ENCODE measurements at places on chromosomes 16 and 17. TPM values are rescaled to one million over a fixed set of nuclear protein-coding genes. Genes with fewer than 3 reads are reported as not detected.

C17orf100 gene
- 0.72 TPM for total RNA-seq

RHBDF2 gene
- total RNA-seq: 9.2 TPM

HS3ST6 gene
- total RNA-seq: not detected

HES7 gene
- not detected for total RNA-seq

TBC1D26 gene
- 0.39 TPM for total RNA-seq

TNRC6C gene
- total RNA-seq: 7.6 TPM

NPTX1 gene
- 8.0 TPM for total RNA-seq

TMED6 gene
- 0.20 TPM for total RNA-seq

MT1M gene
- not detected for total RNA-seq

BAHCC1 gene
- total RNA-seq: 12.4 TPM

NPIPA5 gene
- 5.3 TPM for total RNA-seq

KRTAP4-9 gene
- total RNA-seq: not detected

RAB40B gene
- total RNA-seq: 9.3 TPM

TVP23A gene
- not detected for total RNA-seq

EIF3CL gene
- 115 TPM for total RNA-seq

GP1BA gene
- total RNA-seq: not detected

KRT27 gene
- total RNA-seq: not detected

SLC2A4 gene
- 0.10 TPM for total RNA-seq

CDH3 gene
- total RNA-seq: 1.1 TPM

CDRT15 gene
- not detected for total RNA-seq

KRT32 gene
- total RNA-seq: not detected

IQCK gene
- total RNA-seq: 4.8 TPM

C17orf107 gene
- 9.9 TPM for total RNA-seq

KRTAP4-1 gene
- total RNA-seq: not detected

TIGD7 gene
- total RNA-seq: 6.8 TPM

MYCBPAP gene
- 1.7 TPM for total RNA-seq

FBXL16 gene
- total RNA-seq: 0.13 TPM

NME1 gene
- 55.6 TPM for total RNA-seq

SLC52A1 gene
- 0.13 TPM for total RNA-seq

ITGAD gene
- not detected for total RNA-seq

PARD6A gene
- 2.2 TPM for total RNA-seq

MYH3 gene
- 1.3 TPM for total RNA-seq

EVPLL gene
- total RNA-seq: not detected

SCIMP gene
- not detected for total RNA-seq

CCR7 gene
- 0.26 TPM for total RNA-seq

ITGB4 gene
- total RNA-seq: 0.69 TPM

PYDC1 gene
- not detected for total RNA-seq

TNFRSF17 gene
- 0.10 TPM for total RNA-seq

ZNF689 gene
- total RNA-seq: 3.8 TPM

KRT12 gene
- total RNA-seq: not detected

KRT9 gene
- 0.07 TPM for total RNA-seq

SHISA6 gene
- not detected for total RNA-seq

CDH15 gene
- total RNA-seq: 0.20 TPM

C17orf78 gene
- total RNA-seq: not detected

TPSAB1 gene
- total RNA-seq: not detected

PIEZO1 gene
- 555 TPM for total RNA-seq

ADAP2 gene
- 3.3 TPM for total RNA-seq

PRPSAP2 gene
- 27.1 TPM for total RNA-seq

PNMT gene
- total RNA-seq: not detected

TBKBP1 gene
- total RNA-seq: 12.5 TPM

CA5A gene
- not detected for total RNA-seq

DNAAF8 gene
- 1.2 TPM for total RNA-seq

CAPNS2 gene
- 0.89 TPM for total RNA-seq

All from smooth muscle cell of the pulmonary artery (primary cell).